ENCODE measurements at places on chromosomes 7 and 10.

DNA sequence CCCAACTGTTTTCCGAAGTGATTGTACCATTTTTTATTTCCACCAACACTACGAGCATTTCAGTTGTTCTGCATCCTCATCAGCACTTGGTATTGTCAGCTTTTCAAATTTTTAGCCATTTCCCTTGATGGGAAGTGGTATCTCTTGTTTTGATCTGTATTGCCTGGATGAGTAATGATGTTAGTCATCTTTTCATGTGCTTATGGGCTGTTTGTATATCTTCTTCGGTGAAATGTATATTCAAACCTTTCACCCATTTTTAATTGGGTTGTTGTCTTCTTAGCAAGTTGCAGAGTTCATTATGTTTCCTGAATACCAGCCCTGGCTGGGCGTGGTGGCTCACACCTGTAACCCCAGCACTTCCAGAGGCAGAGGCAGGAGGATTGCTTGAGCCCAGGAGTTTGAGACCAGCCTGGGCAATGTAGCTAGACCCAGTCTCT is 22.1 kb downstream of the CLIP2 start:
- no peak for DNase-seq

DNA sequence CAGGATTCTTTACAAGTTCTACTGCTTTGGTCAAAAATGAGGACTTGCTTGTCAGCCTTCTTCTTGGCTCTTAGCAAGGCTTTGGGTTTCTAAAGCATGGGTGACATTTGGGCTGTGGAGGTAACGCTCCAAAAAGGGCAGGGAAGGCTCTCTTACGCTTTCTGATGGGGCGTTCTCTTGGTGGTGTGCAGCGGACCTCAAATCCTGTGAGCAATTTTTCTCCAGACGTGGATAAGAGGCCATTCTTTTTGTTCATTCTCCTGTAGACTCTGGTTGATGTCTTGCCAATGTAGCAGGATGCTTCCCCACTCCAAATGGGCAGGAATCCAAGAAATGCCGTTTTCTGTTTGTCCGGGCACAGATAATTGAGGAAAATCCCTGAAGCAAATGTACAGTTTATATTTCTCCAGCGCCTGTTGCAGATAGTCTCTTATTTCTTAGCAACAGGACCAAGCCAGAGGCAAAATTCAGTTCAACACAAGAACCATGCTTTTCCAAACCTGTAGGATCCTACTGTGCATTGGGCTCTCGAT is 138.4 kb upstream of the NFE2L3 start:
- no peak for DNase-seq

DNA sequence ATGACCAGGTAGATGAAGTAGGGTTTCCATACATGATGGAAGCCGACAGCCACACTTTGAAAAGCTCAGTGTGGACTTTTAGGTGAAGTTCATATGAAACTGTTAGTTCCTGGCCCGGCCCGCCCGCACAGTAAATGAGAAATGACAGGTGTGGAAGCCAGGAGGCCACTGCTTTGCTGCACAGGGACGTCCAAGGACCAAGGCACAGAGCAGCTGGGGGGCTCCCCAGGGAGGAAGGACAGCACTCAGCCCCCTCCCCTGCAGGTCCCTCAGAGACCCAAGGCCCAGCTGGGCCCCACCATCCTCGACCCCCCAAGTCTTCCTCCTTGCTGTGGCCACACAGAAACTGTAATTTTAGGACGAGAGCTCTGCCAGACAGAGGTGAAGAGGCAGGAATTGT is 219.2 kb downstream of the PTPRN2 start:
- DNase-seq, result no peak

DNA sequence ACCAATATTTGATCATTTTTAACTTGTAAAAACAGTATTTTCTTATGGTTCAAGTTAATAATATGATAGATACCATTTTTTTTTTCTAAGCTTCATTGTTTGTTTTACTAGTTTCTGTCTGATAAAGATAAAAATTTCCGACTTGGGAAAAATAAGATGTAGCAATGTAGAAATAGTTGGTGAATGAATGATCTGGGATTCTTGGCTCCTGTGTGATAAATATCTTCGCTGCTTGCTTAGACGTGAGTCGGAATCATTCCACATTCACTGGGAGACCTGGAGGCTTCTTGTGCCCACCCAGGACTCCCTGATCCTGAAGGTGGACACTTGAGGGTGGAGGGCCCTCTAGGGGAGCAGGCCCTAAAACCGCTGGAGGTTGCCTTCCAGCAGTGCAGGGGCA is 47.9 kb downstream of the EXOC4 start:
- DNase-seq, result no peak

DNA sequence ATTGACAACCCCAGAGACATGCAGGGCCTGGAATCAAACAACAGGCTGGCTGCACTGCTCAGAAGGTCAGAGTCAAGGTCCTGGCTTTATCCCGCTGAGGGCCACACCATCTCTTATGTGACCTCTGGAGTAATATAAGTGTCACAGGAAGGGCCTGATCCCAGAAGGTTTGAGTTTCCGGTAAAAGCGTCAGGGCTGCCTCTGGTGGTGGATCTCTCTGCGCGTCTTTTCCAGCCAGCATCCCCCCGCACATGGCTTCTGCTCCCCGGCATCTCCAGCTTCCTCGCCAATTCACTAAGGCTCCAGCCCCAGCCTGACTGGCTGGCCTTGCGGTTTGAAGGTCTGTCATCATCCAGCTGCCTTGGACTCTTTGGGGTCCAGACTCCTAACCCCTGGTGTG is 54.2 kb downstream of the SNX10 start:
- no peak for DNase-seq

- no peak for DNase-seq
Observed at GRCh38 chr7:17146621-17147020, 151.8 kb upstream of the AHR start.

GRCh38 chr10:116848032-116848943 is 1.0 kb upstream of the ENO4 start:
- DNase-seq, result no peak

GRCh38 chr10:35417795-35418194 is 81.5 kb downstream of the CCNY start:
- no peak for DNase-seq

DNA sequence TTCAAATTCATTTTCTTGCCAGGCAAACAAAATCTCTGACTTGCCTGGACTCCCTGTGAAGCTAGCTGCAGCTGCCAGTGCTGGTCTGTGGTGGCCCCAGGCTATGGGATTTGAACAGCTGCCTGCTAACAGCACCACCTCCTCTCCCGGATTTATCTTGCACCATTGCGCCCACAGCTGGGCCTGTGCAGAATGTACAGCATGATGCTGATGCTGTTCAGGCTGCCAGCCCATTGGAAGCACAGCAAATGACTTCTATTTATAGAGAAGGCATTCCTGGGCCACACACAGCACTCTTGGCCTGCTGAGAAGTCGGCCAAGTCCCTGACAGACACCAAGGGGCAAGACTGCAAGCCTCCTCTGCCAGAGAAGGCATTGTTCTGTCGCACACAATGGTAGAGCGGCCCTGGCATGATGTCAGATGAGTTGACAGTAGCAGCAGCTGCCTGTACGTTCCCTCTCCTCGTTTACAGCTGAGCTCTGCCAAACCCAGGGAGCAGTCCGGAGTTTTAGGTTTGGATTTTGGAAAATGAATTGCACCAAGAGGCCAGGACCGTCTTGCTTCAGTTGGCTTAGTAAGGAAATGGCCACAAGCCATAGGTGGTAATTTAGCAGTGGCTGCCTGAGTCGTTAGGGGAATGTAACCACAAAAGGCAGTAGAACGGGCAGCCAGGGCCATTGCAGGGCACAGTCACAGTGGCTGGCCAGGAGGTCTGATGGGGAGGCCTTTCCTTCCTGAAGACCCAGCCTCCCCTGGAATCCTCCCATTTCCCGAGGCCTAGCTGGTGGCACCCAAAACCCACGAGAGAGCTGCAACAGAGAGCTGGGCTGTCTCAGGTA is 38.5 kb downstream of the MTURN start:
- peak; percentile 57 for DNase-seq

- DNase-seq, result no peak
Observed at GRCh38 chr7:64892116-64892515, 11.0 kb upstream of the ZNF273 start.

GRCh38 chr7:107579885-107580715 is at the start of gene BCAP29:
BCAP29 (plus strand) TSS chr7:107580246; CDS start chr7:107580773, 527 bp downstream.
- DNase-seq, result peak; percentile 83

DNA sequence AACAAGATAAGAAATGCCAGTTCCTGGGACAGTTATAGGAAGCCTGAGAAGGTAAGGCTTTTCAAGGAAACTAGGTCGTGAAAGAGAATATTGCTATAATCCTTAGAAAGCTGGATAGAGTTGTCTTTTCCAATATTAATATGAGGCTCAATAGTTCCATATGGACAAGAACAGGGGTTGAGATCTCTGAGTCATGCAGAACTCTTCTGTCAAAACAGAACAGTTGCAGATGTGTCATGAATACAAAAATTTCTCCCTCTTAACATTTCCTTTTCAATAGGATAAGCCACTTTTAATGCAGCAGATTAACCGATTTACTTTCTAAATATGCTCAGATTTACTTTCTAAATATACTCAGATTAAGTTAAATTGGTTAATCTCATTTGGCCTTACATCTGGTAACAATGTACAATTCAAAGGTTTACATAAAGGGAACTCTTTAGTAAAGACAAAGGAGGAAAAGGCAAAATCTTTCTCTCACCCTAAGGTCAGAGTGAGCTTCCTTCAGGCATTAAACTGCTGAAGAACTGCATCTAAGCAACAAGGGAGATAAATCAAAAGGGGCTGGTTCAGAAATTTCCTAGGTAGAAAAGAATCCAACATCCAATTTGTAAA is 104.7 kb upstream of the PCDH15 start:
- DNase-seq, result no peak

GRCh38 chr7:74362266-74362665 is 73.1 kb downstream of the CLIP2 start:
- no peak for DNase-seq

GRCh38 chr7:7790041-7790741 is 71.8 kb upstream of the RPA3 start:
- DNase-seq, result no peak

GRCh38 chr7:20075992-20076820 is 141.0 kb downstream of the MACC1 start:
- DNase-seq, result no peak

- no peak for DNase-seq
Observed at GRCh38 chr10:33382216-33382600, 47.7 kb upstream of the NRP1 start.

GRCh38 chr7:139680676-139681462 is 96.9 kb downstream of the HIPK2 start:
- no peak for DNase-seq

DNA sequence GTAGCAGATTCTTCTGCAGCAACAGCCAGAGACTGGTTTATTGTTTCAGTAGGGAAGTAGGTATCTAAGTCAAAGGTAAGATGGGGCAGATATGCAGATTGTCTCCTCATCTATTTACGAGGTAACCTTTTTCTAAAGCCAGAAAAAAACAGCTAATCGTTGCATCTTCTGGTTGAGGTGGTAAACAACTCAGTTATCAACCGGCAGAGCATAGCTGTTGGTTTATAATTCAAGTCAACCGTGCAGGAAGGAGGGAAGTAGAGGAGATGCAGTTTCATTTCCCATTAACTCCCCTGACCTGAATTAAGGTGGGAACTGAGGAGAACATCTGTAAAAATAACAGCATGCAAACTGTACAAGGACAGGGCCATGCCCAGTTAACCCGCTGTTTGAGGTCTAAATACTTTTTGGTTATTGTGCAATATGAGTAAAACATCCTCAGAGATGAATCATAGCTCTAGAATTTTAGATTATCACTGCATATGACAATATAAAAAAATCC is 156.5 kb upstream of the ITGB1 start:
- no peak for DNase-seq

DNA sequence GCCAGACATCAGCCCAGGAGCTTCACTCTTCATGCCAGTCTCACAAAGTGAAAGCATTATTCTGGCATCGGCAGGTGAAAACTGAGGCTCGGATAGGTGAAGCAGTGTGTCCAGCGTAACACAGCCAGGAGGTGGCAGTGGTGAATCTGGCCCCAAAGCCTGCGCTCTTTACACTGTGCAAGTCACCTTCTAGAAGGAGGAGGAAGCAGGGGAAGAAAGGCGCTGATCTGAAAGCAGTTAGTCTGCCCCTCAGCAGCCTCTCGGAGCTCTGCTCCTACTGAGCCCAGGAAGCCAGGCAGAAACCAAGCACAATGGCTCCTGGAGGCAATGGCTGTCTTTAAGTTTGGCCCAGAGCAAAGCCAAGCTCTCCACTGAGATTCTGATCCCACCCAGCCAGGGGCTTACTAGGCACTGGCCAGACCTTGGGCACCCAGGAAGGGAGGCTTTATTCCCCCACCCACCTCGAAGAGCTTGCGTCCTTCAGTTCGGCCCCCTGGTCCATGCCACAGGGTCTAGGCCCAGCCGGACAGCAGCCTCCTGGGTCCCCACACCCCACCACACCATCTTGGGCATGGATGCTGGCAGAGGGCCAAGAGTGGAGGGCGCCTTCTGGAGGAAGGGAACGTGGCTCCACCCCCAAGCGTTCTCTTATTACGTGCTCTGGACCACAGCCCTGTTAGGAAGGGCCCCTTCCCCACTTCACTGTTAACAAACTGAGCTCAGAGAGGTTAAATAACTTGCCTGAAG is 104.5 kb downstream of the GRID1 start:
- DNase-seq, result no peak

GRCh38 chr10:91289305-91289704 is 68.8 kb downstream of the PCGF5 start:
- DNase-seq, result no peak

DNA sequence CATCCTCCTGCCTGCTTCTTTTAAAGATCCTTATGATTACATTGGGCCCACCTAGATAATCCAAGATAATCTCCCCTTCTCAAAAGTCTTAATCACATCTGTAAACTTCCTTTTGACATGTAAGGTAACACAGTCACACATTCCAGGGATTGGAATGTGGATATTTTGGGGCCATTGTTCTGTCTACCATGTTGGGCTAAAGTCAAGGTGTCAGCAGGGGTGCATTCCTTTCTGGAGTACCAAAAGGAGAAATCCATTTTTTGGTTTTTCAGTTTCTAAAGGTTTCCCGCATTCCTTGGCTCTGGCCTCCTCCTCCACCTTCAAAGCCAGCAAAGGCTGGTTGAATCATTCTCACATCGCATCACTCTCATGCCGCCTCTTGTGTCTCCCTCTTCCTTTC is 197.6 kb upstream of the NFE2L3 start:
- no peak for DNase-seq

DNA sequence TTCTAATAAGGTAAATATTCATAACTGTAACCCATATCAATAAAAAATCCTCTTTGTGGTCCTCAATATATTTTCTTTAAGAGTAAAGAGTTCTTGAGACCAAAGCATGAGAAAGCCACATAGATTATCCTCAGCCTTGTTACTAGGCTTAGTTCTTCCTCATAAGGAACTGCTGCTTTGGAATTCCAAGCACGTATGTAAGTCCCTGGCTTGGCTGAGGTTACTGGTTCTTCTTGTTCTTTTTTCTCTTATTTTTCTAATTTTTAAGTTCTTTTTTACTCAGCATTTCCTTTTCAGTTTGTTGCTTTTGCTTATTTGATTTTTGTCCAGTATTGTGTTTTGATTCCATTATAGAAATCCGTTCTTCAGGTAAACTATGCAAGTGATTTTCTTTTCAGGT is 127.3 kb downstream of the MARCHF5 start:
- DNase-seq, result no peak

- no peak for DNase-seq
Observed at GRCh38 chr10:103584216-103585010, 90.9 kb downstream of the NEURL1 start.

GRCh38 chr7:132123773-132124172 is 452.5 kb downstream of the PLXNA4 start:
- no peak for DNase-seq
